Lower lobe of right lung (tissue), 2 donors: ENCODE measurements at places on chromosomes 12 and 14.

DNA sequence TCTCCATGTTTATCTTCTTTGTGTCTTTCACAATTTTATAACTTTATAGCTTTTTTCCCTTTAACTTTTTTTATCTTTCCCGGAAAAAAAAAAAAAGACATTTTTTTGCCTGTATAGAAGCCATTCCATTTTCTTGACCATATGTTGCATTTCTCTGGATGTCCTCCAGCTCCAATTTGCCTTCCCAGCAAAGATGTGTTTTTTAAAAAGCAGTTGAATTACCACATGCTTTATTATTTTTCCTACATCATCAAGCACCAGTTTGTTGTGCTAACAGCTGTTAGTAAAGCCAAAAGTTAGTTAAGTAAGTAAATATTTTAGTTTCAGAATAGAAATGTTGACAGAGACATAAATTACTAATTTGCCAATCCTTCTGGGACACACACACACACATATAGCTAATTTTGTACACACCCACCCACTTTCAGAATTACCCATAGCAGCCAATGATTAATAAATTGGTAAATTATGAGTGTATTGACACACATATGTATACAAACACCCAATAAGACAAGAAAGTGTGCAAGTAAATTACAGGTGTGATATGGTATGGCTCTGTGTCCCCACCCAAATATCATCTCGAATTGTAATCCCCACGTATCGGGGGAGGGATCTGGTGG is 118.3 kb downstream of the SLC38A6 start:
- no peak for DNase-seq

GRCh38 chr12:27177706-27178105 is 66.4 kb upstream of the STK38L start:
- DNase-seq = no peak

DNA sequence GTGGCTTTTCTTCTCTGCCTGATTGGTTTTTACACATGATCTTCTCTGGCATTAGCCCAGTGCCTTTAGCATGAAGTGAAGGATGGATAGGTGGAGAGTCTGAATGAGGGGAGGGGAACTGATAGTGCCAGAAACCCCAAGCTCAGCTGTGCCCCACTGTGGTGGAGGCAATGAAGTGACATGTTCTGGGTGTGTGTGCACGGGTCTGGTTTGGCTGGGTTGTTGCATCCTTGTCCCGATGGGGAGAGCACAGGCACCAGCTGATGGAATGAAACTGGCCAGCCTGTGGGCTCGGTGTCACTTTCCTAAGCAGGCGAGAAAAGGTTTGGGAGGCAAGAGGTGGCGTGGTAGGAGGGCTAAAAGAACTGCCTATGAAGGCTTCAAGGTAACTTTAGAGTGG is 65.3 kb downstream of the CACNA1C start:
- no peak for DNase-seq

DNA sequence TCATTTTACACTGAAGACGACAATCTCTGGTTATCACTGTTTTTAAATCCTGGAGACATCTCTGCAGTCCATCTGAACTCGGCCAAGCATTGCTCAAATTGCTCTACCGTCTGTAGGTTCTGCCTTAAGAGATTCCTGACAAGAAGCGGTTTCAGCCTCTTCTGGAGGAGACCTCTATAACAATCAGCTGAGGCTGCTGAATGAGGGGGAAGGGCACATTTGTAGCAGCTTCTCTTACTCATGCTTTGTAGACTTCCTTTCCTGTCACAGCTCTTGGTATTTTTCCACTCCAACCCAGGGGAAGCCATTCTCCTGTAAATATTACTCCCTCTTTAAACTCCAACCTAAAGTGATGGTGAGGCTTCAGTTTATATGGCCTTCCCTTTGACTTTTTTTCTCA is 3.0 kb downstream of the ARG2 start:
- no peak for DNase-seq

GRCh38 chr12:54136844-54137580 is 51.8 kb downstream of the SMUG1 start:
- DNase-seq = no peak

- peak; percentile 52 for DNase-seq
These were observed 2.9 kb downstream of the RBM23 start for GRCh38 chr14:22915886-22916521.

- DNase-seq = peak; percentile 59
These were observed 24.9 kb upstream of the C12orf76 start for GRCh38 chr12:110073049-110073831.

GRCh38 chr12:132559652-132560363 is 50.6 kb downstream of the LRCOL1 start:
- no peak for DNase-seq

DNA sequence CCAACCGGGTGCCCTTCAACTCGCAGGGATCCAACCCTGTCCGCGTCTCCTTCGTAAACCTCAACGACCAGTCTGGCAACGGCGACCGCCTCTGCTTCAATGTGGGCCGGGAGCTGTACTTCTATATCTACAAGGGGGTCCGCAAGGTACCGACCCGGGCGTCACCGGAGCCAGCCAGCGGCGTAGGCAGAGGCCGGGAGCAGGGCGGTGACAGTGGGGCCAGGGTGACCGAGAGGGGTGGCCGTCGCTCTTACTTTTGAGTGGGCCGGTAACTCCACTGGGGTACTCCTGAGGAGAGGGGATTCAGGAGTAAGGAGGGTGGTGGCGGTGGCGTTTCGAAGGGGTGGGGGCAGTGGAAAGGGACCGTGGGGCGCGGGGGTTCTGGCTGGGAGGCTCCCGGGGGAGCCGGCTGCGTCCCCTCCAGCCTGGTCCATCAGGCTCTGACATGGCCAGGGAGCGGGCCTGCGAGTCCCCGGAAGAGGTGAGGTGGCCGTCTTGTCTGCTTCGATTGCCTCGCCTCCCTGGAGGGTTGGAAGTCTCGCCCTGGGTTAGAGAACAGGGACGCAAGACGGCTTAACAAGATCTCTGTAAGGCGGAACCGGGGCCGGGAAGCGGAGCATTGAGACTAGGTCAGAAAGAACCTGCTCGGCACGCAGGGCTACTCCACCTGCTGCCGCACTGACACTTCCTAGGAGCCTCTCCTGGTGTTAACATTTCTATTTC is 491 bp downstream of the WDR20 start:
- DNase-seq = peak; percentile 64

GRCh38 chr14:96874127-96874526 is 76.9 kb downstream of the VRK1 start:
- no peak for DNase-seq

DNA sequence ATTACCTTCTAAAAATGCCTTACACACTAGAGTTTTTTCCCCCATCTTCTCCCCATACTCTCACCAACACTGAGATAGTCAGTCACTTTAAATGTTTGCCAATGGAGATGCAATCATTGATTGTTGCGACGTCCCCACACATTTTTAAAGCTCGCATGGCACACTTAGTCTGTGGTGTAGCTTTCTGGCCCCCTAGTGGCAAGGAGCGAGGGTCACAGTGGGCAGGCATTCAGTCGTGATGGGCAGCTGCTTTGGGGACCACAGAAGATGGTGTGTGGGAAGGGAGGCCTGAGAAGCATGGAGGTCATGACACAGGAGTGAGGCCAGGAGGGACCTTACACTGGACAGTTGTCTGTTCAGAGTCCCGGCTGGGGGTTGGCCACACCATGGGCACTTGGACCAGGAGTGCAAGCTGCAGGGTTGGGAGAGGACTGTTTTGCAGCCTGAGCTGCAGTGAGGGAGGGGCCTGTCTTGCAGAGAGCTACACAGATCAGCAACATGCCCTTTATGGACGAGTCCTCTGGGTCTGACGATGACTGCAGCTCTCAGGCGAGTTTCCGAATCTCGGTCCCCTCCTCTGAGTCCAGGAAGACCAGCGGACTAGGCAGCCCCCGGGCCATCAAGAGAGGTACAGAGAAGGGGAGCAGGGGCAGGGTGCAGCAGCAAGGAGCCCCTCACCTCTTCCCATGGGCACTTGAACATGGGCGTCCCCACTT is 28.6 kb downstream of the PIGH start:
- DNase-seq = peak; percentile 71

GRCh38 chr14:101109981-101110728 is 206.6 kb upstream of the RTL1 start:
- no peak for DNase-seq

DNA sequence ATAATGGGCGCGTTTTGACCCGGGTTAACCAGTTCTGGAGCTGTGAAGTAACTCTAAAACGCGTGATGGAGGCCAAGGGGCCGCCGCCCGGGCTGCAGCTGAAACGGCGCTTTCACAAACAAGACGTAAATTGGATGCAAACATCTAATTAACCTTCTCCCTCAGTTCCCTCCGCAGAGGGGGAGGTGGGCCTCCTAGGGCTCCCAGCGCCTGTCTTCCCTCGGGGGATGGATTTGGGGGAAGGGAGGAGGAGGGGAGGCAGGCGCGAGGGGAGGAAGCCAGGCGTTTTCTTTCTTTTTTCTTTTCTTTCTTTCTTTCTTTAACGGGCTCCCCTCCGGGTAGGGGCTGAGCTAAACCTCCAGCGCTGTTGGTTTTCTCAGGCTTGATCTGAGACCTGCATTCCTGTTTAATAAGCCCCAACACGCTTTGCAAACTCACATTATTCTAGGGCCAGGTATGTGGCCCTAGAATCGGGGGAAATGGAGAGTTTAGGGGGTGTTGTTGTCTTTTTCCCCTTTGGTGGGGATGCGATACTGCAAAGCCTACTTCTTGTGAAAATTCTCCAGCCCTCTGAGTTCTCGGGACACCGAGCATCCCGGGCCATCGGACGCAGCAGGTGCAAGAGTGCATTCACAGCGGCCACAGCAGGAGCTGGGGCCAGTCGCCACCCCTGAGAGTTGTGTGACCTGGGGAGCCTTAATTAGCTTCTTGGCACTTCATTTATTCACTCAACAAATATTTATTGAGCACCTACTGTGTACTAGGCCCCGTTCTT is 43.6 kb upstream of the LHX5 start:
- DNase-seq = no peak

DNA sequence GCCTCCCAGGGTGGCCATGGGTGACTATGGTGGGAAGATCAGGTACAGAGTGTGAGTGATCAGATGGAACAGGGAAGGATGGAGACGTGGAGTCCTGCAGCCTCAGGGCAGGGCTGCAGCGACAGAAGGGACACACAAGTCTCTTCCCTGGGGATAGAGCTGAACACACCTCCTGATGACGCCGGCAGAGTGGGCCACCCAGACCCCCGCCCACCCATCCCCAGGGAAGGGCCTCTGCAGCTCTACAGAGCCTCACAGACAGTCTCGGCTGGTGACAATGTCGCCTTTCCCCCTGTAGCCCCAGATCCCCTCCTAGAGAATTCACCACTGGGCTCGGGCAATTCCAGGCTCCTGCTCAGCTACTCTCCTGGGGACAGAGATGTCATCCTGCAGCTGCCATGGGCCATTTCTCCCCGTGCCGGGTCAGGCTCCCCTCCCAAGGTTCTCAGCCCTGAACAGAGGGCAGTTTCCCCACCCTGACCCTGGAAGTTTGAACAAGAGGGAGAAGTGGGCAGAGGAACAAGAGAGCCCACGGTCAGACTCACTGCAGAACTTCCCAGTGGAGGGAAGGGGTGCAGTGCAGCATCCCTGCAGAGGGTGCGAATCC is 115.7 kb downstream of the NCOR2 start:
- DNase-seq = no peak

GRCh38 chr12:98149691-98150210 is 365.6 kb upstream of the TMPO start:
- no peak for DNase-seq

GRCh38 chr12:94879542-94879941 is 124.0 kb downstream of the NDUFA12 start:
- DNase-seq = no peak

DNA sequence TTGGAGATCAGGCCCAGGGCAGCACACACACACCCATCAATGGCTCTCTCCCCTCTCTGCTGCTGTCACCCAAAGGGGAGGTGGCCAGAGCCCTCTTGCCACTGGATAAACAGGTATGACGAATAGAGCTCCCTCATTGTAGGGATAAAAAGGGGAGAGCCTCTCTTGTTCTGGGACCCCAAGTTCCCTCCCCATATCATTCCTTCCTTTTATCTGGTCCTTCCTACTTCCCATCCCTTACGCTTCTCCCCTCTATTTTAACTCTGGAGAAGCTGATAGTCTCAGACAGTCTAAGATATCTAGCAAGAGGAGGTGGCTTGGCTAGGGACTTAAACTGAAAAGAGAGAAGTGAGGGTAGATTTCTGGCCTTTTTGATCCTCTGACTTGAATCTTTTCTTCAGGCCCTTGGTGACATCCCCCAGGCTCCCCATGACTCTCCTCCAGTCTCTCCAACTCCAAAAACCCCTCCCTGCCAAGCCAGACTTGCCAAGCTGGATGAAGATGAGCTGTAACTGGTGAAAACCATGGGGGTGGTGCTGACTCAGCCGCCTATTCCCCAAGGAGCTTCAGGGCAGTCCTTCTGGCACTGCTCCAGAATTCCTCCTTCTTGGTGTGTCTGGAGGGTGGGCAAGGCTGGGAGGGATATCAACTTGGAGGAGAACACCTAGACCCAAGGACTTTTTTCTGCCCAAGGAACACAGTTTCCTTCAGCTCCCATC is 5.3 kb downstream of the ARHGEF25 start:
- DNase-seq = no peak

GRCh38 chr14:61475316-61475715 is 153.9 kb downstream of the PRKCH start:
- DNase-seq = no peak

DNA sequence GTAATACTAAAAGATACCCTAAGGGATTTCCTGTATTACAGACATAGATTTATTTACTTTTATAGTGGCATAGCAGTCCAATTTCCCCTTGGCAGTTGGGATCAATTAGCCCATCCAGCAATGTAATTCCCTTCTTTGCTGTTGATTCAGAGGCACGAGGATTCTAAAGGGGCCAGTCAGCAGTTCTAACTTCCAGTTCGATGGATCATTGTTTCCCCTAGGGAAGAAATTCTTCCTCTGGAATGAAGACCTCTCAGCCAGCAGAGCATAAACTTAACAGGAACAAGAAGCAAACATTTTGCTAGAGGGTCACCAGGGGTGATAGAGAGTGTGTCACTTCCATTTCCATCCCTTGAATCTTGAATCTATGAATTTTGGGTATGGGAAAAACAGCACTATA is 395.7 kb upstream of the NOVA1 start:
- no peak for DNase-seq

- no peak for DNase-seq
These were observed 47.8 kb downstream of the FERMT2 start for GRCh38 chr14:52902971-52903619.

- peak; percentile 61 for DNase-seq
These were observed 35.6 kb downstream of the KRT76 start for GRCh38 chr12:52741375-52742195.
